ENCODE measurements at places on chromosomes 16 and 17.

DNA sequence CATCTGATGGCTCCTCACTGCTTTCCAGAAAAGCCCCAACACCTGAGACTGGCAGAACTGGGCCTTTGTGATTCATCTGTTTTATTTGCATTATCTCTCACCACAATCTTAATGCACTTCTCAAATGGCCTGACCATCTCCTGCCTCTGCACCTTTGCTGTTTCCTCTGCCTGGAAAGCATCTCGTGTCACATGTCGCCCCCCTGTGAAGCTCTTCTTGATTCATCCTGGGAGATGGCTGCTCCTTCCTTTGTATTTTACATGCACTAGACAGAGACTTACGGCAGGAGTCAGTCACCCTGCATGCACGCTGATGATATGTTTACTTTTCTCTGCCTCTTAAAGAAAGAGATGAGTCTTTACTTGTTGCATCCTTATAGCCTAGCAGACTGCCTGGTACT is 30.0 kb downstream of the HNF1B start:
- ATAC-seq, result no peak

DNA sequence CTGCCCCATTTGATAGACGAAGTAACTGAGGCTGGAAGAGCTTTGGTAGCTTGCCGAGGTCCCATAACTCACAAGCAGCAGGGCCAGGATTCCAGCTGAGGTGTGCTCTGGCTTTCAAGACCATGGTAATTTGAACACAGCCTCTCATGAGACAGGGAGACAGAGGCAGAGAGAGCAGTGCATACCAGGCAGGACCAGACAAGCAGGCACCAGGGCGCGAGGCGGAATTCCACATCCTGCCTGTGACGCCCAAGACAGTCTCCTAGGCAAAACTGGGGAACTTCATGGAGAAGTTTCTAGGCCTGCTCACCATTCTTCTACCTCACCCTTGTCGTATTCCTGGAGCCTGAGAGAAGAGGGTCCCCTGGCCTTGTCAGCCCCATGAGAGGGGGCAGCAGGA is 19.2 kb downstream of the SDK2 start:
- ATAC-seq, result no peak

DNA sequence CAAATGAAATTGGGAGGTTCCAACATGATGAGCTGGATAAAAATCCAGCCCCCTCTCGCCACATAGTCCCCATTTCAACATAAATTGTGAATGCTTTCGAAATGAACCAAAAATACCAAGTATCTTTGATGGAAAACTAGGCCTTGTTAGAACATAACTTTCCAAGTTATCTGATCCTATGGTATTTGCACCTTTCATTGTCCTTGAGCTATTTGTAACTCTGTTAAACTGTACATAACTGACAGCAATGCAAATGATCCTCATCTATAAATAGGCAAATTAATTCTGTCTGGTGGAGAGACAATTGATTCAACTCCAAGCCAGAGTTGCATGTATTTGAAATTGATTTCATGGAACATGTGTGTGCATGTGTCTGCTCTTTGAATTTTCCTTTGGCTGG is 18.2 kb downstream of the CMTM4 start:
- no peak for ATAC-seq

- no peak for ATAC-seq
Observed at GRCh38 chr16:85531516-85531915, 81.6 kb upstream of the GSE1 start.

DNA sequence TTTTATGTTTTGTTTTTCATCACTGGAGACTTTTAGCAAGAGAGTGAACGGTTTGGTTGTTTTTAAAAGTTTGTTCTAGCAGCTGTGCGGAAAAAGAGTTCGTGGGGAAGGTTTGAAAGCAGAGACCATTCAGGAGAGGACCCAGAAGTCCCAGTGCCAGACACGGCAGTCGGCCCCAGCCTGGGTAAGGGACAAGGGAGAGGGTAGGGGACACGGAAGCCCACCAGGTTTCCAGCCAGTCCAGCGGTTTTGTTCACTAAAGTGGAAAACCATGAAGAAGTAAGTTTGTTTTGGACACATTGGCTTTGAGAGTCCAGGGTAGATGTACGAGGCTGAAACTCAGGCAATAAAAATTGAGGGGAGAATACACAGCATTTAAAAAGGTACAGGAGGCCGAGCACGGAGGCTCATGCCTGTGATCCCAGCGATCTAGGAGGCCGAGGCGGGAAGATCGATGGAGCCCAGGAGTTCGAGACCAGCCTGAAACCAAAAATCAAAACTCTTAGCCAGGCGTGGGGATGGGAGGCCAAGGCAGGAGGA is 56.8 kb upstream of the RPH3AL start:
- ATAC-seq, result no peak

DNA sequence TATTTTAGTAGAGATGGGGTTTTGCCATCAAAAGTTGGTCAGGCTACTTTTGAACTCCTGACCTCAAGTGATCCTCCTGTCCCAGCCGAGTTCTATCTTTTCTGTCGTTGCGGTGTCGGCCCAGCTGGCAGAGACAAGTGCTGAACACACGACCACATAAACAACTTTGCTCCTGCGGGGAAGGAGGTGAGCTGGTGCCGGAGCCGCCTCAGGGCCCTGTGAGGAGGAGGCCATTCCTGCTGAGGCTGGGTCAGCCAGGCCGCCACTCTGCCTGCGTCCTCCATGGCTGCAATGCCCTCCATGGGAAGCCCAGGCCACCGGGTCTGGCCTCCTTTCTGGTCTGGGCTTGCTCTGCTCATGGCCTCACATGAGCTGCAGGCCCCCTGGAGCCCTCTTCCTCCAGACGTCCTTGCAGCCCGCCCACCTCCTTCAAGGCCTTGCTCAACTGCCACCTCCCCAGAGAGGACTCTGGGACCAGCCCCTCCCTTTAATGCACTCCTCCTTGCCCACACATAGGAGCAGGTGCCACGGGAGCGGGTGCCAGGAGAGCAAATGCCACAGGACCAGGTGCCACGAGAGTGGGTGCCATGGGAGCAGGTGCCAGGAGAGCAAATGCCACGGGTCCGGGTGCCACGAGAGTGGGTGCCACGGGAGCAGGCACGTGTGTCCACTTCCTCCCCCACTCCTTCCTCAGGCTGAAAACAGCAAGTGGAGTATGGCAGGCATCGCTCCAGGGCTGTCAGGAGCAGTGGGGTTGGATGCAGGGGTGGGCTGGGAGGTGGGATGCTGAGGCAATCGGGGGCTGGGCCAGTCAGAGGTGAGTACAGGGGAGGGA is 28.4 kb upstream of the CBFA2T3 start:
- no peak for ATAC-seq
